ENCODE measurements at places on chromosomes 1 and 21.
A peak's percentile ranks its signal among the peaks of the same experiment; 100 is the strongest.

DNA sequence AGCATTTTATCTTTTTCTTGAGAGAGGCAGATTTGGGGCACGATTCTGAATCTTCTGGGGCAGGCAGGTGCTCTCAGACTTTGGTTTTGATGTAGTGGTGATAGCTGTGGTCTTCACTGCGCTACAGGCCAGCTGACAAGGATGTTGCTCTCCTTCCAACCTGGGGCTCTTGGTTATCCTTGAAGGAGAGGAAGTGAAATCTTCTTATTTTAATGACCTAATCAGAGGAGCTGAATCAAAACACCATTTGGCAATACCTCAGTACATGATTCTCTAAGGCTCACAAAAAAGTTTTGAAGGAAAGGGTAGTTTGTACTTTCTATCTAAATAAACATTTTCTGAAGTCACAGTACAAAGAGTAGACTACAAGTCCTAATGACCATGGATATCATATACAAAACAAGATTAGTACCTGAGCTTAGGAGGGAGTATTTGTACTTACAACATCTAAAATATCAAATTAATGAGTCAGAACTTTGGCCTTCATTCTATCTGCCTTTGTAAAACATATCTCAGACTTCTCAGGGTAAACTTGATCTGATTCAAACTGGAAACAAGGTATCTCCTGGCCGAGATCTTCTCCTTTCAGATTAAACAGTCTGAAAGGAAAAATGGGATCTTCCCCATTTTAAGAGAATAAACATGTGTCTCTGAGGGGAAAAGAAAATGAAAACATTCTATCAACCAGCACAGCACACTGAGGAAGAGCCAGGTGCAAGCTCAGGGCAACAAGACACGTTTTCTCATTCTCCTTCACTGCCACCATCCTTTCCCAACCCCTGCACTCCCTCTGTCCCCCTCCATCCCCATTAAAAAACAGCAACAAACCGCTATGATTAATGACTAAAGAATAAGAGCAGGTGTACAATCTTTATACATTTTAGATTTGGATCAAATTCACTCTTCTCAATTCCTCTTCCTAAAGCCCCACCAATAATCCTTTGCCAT lies 69.2 kb downstream of the SH3GLB1 start:
- no peak for DNase-seq

GRCh38 chr1:79817031-79817560 lies 810.6 kb upstream of the ADGRL4 start:
- DNase-seq = no peak

GRCh38 chr1:168320800-168321450 lies 40.2 kb downstream of the TBX19 start:
- DNase-seq = no peak

- no peak for DNase-seq
Measured at GRCh38 chr1:24897263-24898151, 32.6 kb downstream of the RUNX3 start.

GRCh38 chr1:80244372-80244771 lies 1237.8 kb upstream of the ADGRL4 start:
- no peak for DNase-seq

- no peak for DNase-seq
Measured at GRCh38 chr1:107692580-107693345, 272.2 kb downstream of the VAV3 start.

- no peak for DNase-seq
Measured at GRCh38 chr21:17782051-17782450, 37.1 kb downstream of the C21orf91 start.

- DNase-seq = no peak
Measured at GRCh38 chr1:8412183-8412831, 94.4 kb downstream of the SLC45A1 start.

- DNase-seq = no peak
Measured at GRCh38 chr1:207925210-207925609, 14.3 kb upstream of the CD34 start.

DNA sequence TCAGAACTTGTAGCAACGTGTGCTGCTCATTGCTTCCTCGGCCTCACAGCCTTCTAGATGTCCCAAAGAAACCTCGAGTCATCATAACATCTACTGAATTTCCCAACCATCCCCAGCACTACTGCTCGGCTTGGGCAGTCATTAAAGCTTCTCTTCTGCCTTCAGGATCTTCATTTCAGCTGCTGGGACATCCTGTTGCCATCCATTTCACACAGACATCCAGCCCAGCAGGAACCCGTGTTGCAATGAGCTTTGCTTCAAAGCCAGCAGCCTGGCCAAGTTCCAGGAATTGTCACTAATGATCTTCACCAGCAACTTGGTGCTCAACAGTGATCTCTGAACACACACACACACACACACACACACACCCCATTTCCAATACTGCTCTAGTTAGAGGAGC lies 18.5 kb downstream of the WLS start:
- no peak for DNase-seq

GRCh38 chr21:42063571-42064521 lies 7.3 kb upstream of the UMODL1 start:
- peak; percentile 51 for DNase-seq

GRCh38 chr1:89044970-89045721 lies 19.9 kb downstream of the GBP1 start:
- DNase-seq = no peak

DNA sequence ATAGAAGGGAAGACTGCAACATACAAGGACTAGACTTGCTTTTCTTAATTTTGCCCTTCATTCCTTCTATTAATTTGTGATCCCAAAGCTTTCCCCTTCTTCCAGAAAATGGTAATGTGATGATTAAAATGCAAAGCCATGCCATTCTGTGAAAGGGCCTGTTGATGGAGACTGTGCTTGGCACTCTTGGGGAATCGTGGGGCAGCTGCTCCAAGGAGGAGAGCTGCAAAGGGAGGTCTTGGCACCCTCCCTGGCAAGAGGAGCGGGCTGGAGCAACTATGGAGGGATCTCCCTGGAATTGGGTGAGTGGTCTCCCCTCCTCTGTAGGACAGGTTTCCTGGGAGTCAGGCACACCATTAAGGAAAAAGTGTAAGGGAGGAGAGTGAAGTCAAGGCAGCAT lies 16.6 kb downstream of the CACNA1S start:
- no peak for DNase-seq

DNA sequence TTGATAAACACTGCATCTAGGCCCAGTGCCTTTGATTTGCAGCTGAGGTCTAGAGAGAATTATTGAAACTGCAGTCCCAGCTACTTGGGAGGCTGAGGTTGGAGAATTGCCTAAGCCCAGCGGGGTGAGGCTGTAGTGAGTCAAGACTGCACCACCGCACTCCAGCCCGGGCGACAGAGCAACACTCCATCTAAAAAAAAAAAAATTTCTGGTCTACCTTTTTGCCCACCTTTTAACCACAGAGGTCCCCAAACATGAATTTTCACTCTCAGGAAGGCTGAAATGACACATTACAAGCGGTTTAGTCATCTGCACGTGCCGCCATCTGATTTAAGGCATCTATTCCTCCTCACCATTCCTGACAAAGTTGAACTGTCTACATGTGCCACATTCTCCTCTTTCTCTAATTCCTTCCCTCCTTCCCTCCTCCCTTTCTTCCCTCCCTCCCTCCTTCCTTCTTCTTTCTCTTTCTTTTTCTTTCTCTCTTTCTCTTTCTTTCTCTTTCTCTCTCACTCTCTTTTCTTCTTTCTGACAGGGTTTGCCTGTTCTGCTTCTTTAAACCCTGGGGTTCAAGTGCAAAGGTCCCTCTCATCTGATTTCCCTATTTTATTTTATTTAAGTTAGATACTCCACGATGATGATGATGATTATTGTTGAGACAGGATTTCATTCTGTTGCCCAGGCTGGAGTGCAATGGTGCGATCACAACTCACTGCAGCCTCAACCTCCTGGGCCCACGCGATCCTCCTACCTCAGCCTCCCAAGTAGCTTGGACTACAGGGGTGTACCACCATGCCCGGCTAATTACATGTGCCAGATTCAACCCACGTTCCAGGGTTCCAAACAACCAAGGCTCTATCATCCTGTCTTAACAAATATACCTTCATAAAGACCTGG lies 3.0 kb upstream of the SOD1 start:
- DNase-seq = no peak

- no peak for DNase-seq
Measured at GRCh38 chr1:85047144-85047471, 1.2 kb downstream of the MCOLN3 start.

- DNase-seq = no peak
Measured at GRCh38 chr1:241422470-241422869, 65.5 kb upstream of the RGS7 start.

- DNase-seq = no peak
Measured at GRCh38 chr1:245056913-245057312, 97.9 kb upstream of the KIF26B start.

DNA sequence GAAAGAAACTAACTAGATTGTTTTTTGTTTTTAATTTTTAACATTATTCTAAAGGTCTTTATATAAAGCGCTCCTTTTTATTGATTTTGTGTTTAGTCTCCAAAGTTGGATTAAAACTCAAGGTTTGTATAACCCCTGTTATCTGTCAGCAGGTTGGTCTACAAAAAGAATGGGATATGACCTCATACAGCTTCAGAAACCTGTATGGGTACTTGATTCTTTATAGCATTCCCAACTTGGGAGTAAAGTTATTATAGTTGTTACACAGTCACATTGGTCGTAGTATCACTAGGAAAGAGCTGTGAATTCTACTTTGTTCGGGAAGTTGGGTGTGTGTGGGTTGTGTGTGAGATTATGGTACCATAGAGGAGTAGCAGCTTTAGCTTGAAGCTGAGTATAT lies 52.4 kb downstream of the ZMYM4 start:
- no peak for DNase-seq

DNA sequence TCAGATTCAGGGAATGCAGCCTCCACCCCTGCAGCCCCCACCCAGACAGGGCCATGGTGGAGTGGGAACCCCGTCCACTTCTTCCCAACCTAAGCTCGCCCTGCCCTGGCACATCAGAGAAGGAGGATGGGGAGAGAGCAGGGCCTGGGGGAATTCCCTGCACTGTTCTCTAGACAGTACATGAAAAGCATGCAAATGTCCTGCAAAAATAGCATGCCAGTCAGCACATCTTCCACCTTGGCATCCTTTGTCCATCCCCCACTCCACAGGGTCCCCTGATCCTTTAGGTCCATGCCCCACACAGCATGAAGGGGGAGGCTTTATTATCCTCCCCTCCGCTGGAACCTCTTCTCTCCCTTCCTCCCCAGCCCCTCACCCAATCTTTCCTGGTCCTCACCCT lies 35.0 kb upstream of the RD3 start:
- no peak for DNase-seq

DNA sequence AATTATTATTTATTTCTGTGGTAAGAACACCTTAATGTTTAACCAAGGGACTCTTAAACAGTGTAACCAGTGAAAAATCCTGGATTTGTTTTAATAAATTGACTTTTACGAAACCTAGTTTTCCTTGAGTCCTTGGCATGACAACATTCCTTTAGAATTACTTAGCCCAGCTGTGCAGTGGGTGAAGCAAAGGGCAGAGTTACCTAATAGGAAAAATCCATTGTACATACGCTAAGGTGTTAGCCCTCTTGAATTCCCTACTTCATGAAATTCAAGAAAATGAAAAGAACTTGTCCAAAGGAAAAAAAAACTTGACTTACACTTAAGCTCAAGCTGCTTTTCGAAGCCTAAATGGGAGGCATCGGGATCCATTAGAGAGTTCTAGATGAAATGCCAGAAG lies 852.0 kb upstream of the ADAMTS5 start:
- no peak for DNase-seq

DNA sequence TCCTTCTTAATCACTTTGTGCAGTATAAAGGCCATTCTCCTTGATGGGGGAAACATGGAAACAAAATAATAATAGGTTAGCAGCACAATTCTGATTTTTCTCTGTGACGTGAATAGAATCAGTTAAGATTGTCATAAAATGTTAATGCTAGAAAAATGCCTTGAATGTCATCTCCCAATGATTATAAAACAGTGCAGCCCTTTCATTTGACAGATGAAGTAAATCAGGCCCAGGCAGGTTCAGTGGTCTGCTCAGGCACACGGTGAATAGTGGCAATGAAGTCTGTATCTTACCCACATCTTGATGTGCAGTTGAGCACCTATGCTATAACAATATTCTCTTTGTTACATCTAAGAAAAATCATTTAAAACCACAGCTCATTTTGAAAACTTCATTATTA lies 32.2 kb upstream of the ZNF281 start:
- no peak for DNase-seq

- DNase-seq = no peak
Measured at GRCh38 chr21:45618287-45618686, 25.2 kb upstream of the PCBP3 start.

DNA sequence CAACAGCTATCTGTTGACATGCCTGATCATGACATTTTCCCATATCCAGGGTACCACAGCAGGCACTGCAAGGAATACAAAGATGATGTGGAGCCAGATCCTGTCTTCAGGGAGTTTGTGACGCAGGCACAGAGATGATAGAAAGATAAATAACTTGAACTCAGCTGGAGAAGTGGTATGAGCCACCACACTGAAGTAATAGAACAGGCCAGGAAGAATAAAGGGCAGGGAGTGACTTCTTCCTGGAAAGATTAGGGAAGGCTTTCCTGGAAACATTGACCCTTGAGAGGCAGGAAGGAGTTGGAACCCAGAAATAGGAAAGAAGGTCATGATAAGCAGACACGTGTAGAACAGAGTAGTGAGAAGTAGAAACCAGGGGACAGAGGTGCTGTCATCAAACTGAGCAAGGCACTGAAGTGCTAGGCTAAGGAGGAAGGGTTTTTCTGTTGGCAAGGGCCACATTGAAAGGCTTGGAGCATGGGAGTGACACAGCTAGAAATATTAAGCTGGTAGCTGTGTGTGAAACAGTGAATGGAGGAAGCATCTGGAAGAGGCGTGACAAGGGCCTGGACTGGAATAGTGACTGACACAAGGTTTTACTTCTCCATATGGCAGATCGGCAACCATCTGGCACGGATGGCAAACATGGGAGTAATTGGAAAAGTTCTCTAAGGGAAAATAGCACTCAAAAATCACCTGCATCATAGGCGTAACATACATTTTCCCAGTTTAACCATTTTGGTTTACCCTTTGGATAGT lies 68.4 kb downstream of the AK5 start:
- no peak for DNase-seq

DNA sequence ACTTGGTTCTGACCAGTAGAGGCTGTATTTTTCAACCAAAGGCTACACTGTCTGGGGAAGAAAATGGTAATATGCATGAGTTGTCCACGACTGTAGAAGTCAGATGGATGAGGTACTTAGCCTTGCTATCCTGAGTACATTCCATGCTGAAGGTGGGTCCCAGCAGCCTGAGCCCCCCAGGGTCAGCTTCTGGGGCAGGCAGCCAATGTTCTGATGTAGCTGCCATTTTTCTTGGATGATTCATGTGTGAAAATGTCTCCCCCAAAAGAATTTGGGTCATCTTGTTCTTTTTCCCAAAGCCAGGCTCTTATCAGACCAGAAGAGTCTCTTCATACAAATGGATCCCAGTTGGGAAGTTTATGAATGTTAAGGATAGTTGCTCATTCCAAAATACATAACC lies 172.2 kb upstream of the UBE2U start:
- no peak for DNase-seq

- no peak for DNase-seq
Measured at GRCh38 chr1:201361652-201362504, 15.6 kb downstream of the TNNT2 start.

- no peak for DNase-seq
Measured at GRCh38 chr1:102550729-102551384, 554.1 kb upstream of the OLFM3 start.
